CD4-positive, alpha-beta T cell treated with Interferon alpha-2 for 1 hour (primary cell): ENCODE measurements at places on chromosomes 3 and 15.
A peak's percentile ranks its signal among the peaks of the same experiment; 100 is the strongest.

DNA sequence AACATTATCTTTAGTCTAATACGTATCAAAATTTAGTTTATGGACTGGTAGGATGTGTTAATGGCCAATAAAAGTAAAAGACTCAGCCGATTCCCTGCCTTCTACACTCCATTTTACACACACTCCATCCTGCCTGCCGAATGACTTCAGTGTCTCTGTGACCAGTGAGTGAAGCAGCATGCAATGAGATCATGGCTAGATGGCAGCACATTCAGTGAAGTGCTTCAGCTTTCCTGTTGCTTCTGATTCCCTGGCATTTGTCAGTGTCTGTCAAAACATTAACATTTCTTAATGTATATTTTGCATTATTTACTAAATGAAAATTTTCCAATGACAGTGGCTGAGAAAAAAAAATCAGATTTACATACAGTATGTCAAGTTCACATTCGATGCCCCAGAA, 412.0 kb downstream of the FHIT start:
- no peak for DNase-seq

DNA sequence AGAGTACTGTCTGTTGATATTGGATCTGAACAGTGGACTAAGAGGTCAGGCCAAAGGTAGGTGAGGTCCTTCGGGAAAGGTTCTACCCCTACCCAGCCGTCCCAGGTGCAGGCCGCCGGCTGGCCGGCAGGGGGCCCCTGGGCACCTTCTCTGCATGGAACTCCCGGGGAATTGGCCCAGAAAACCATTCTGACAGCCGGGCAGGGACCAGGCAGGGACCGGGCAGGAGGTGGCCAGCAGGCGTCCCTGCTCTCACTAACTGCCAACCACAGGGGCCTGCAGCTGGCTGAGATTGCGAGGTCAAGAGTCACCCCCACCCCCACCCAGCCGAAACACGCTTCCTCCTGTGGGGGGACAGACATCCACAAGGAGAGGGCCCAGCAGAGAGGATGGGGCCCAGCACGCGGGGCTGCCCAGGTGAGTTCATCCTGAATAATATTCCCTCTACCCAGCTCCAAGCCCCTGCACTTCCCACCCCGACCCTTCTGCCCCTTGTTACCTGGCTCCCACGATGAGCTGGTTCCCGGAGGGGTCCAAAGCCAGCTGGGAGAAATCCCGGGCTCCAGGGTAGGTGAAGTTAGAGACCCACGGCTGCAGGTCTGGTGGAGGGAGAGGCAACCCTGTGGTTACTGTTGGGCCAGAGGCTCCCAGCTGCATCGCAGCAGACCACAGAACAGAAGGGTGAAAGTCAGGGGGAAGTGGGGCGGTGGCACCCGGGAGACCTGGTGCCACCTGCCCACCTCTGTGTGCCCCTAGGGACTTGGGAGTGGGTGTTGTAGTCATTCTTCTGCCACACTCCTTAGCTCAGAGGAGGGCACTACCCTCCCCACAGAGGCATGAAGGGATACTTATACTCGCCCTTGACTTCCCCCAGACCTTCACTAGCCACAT, 84.4 kb downstream of the SEMA5B start:
- peak; percentile 10 for DNase-seq

- no peak for DNase-seq
These were observed 200.8 kb upstream of the GADL1 start for GRCh38 chr3:31095255-31095654.

DNA sequence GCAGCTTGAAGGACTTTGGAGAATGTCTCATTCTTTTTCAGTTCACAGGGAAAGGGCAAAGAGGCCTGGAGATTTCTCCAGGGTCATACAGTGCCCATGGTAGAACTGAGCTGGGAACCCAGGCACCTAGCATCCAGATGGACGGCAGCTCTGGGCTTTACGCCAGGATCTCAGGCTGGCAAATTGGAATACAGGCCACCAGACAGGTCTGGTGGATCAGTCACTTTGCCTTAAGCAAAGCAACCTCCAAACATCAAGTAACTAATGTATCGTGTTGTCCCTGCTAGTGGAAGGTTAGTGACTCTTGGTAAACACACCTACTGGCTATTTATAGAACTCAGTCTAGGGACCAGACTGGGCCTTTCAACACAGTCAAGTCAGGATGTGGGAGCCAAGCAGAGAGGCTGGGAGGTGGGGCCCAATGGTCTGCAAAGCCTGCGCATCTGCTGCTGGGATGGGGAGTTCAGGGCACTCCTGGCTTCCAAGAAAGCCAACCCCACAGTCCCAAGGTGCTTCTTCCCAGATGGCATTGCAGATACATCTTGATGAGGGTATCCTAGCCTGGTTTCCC, 30.2 kb downstream of the RPLP1 start:
- DNase-seq: no peak

GRCh38 chr3:33936921-33937525, 138.6 kb downstream of the PDCD6IP start:
- no peak for DNase-seq

DNA sequence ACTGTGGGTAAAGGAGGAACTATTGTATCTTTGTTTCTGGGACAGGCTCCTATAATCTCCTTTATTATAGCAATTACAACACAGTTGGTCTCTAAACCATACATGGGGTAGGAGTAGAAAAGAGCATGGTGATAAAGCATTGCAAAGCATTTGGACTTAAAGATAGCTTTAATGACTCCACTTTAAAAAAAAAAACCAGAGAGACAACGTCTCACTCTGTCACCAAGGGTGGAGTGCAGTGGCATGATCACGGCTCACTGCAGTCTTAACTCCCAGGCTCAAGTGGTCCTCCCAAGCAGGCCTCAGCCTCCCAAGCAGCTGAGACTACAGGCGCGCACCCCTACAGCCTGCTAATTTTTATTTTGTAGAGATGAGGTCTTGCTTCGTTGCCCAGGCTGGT, 68.2 kb downstream of the DENND4A start:
- no peak for DNase-seq

GRCh38 chr15:84631706-84632272, 22.3 kb downstream of the WDR73 start:
- DNase-seq: no peak

DNA sequence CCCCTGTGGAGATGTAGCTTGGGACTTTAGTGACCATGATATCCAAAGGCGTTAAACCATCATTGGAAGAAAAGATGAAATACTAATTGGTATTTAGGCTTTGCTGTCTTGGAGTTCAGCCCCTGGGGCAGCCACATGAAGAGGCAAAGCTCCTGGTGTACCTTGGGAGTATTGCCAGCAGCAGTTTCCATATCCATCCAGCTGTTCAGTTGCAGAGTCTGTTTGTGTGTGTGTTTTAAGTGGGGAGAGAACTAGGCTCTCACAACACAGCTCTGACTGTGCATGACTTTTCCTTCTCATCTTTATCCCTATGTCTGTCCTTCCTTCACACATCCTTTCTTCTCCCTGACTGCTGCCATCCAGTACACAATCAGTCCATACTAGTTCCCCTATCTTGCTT, 98.9 kb downstream of the CDIN1 start:
- DNase-seq: no peak

DNA sequence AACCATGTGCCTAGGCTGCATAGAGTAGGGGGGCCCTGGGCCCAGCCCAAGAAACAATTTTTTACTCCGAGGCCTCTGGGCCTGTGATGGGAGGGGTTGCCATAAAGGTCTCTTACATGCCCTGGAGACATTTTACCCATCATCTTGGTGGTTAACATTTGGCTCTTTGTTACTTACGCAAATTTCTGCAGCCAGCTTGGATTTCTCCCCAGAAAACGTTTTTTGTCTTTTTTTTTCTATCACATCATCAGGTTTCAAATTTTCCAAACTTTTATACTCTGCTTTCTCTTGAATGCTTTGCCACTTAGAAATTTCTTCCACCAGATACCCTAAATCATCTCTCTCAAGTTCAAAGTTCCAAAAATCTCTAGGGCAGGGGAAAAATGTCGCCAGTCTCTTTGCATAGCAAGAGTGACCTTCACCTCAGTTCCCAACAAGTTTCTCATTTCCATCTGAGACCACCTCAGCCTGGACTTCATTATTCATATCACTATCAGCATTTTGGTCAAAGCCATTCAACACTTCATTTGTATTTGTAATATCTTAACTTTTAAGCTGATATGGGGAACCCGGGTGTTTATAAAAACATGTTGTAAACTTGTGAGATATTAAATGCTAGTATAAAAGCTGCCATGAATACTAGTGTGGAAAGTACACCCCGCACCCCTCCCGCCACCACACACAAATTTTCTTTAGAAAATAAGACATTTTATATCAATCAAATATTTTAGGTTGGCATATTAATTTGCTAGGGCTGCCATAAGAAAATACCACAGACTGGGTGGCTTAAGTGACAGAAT, 56.0 kb upstream of the PLSCR4 start:
- no peak for DNase-seq

DNA sequence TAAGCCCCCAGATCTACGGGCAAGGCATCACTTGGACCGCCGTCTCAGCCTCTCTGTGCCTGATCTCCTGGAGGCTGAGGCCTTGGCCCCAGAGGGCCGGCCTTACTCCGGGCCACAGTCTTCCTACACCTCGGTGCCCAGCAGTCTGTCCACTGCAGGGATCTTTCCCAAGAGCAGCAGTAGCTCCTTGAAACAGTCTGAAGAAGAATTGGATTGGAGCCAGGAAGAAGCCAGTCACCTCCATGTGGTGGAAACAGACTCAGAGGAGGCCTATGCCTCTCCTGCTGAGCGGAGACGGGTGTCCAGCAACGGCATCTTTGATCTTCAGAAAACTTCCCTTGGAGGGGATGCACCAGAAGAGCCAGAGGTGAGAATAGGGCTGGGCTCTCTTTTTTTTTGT, 67.0 kb downstream of the MCTP2 start:
- DNase-seq: no peak
